IPS DF 19.7 (cell line): ENCODE measurements at places on chromosomes 12 and 14.

GRCh38 chr12:58819985-58820384 lies 100.3 kb downstream of the LRIG3 start:
- DNase-seq, result no peak

- DNase-seq, result no peak
These were observed 12.7 kb downstream of the ERC1 start for GRCh38 chr12:1003600-1004271.

DNA sequence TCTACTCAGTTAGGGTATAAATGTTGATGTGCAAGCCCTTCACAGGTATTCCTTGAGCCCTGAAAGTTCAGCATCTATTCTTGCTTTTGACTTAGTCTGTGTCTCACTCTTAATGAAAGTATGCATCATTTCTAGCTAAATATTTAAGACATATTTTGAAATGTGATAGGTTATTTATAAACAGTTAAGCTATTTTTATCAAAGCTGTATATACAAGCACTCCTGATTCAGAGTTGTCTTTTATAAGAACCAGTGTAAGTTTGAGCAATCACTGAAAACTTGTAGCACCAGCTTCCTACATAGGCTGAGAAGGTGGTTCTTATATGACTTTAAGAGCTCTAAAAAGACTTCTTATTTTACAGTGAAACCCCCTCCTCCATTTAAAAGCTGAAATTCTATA lies 98.6 kb downstream of the MYF5 start:
- no peak for DNase-seq

GRCh38 chr14:23605931-23606585 lies 27.5 kb upstream of the JPH4 start:
- DNase-seq, result no peak

GRCh38 chr14:71478542-71478941 lies 453.7 kb upstream of the RGS6 start:
- no peak for DNase-seq

DNA sequence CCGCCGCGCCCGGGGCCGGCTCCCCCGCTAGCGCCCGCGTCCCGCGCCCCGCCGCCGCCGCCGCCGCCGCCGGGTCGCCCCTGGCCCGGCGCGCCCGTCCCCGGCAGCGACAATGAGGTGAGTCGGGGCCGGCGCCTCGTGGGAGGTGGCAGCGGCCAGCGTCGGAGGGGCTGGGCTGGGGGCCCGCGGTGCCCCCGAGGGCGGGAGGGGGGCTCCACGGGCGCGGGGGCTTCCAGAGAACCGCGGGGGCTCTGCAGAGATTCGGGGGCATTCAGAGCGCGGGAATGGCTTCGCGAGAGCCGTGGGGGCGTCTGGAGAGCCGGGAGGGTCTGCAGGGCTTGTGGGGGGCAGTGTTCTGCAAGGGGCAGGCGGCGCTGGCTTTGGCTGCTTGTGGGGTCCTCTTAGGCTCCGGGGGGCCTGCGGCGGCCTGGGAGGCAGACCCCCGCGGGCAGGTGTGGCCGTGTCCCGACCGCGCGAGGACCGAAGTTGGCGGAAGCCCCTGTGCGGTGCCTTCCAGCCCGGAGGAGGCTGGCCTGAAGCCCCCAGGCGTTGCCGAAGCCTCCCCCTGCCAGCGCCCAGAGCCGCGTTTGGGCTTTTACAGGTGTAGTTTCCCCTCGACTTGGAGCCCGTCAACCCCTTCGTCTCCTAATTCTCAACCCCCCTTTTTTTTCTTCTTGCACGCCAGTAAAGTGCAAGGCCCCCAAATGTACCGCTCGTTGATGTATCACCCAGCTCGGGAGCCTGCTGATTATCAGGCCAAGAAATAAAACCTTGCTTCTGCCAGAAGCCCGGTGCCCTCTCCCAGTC lies 93.1 kb upstream of the EVL start:
- DNase-seq, result no peak

DNA sequence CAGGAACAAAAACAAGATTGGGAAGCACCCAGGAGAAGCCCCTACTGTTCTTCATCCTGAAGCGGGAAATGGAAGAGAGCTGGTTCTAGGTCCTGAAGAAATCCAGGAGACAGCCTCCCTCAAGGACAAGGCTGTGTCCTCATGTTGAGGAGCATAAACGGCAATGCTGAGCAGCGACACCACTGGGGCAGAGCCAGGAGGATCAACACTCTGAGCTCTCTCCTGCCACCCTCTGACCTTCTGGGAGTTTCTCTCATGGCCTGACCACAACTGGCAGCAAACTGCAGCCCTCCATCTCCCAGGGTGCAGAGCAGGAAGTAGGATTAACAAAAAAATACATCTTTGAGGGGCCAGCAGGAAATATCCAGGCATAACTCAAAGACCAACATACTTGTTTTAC lies 1292.2 kb upstream of the TMEM132C start:
- peak; percentile 15 for DNase-seq
